ENCODE measurements at places on chromosomes 1 and 21.

DNA sequence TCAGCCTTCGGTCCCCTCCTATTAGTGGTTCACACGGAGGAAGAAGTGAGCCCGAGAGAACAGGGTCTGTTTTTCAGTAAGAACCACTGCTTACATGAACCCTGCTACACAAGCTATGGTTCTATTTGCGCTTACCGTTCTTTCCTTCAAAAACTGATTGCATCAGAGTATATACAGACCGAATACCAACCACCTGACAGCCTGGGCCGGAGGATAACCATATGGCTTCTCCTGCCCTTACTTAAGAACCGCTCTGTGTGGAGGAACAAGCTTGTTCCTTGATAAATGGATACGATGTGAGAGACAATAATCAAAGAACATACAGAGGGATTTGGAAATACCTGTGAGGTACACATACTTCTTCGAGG, 1.1 kb upstream of the KCNT2 start:
- no peak for DNase-seq

- no peak for DNase-seq
Observed at GRCh38 chr1:31731049-31731565, 27.3 kb upstream of the COL16A1 start.

GRCh38 chr1:42950116-42950481, 8.6 kb downstream of the SLC2A1 start:
- DNase-seq = no peak

DNA sequence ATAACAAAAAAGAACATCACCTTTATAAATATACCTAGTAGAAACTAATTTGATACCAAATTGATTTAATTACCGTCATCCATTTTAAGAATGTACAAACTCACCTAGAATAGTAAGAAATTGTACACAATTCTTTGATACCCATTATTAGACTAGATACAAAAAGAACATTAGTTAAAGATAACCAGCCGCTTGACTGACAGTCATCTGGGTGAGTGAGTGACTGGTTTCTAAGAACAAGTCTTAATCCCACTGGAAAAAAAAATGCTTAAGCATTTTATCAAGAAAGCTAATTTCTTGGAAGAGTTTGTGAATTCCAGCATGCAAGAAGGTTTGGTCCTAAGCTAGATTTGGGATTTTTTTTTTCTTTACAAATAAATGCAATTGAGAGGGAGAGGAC, 10.9 kb downstream of the LRRC8B start:
- DNase-seq = no peak

DNA sequence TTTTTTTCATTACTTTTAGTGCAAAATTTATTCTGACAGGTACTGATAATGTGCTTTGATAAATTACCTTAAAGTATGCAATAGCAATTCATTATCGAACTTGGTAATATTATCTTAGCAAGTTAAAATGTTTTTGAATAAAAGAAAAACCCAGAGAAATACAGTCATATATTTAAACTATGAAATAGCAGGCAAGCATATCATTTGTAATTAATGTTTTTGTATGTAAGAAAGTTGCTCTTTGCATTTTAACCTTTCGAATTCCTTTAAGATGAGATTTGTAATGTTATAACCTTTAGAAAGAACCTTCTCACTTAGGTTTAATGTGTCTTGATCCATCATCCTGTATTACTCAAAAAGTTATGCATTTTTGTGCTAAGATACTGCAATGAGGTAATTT, 585.6 kb downstream of the PTBP2 start:
- DNase-seq = no peak

GRCh38 chr1:207745839-207746767, 5.8 kb upstream of the CD46 start:
- no peak for DNase-seq

- DNase-seq = no peak
Observed at GRCh38 chr1:178581351-178582303, 68.7 kb downstream of the TEX35 start.

- no peak for DNase-seq
Observed at GRCh38 chr1:45331436-45332345, 5.0 kb downstream of the HPDL start.

DNA sequence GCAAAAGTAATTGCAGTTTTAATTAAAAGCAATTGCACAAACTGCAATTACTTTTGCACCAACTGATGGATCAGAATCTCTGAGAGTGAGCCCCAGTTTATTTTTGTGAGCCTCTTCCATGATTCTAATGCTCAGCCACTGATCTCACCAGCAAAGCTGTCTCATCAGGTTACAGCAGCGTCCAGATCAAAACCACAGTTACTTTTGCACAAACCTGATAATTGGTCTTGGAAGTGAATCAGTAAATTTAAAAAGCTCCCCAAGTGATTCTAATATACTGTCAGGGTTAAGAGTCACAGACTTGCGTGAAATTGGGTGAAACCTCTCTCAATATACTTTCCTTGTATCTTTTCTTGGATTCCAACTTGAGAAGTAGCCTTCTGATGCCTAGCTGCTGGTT, 13.5 kb upstream of the CR2 start:
- DNase-seq = no peak

- DNase-seq = no peak
Observed at GRCh38 chr1:204405988-204406387, 5.6 kb downstream of the PPP1R15B start.

DNA sequence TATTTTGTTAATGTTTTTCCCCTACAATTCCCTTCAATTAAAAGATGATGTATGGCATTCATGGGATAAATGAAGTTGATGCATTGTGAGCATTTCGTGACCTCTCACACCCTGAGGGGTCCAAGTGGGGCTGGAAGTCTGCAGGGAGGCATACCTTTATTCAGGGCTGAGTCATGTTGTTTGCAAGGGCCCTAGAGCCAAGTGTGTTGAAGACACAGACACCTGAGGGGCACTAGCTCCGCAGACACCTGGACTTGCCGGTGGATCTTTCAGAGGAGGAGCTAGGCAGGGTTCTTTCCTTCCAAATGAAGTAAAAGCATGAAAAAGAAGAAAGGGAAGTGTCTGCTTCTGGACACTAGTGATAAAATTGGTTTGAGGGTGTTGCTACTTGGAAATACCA, 57.0 kb upstream of the RGS7 start:
- DNase-seq = no peak

- DNase-seq = no peak
Observed at GRCh38 chr1:222123111-222123510, 381.2 kb upstream of the DUSP10 start.

GRCh38 chr1:234950598-234950997, 178.0 kb downstream of the TOMM20 start:
- DNase-seq = no peak

GRCh38 chr1:169595764-169596711, 9.8 kb upstream of the F5 start:
- DNase-seq = no peak
